Colonic mucosa (tissue), 4 donors: ENCODE measurements at places on chromosomes 3 and 15. TPM values are rescaled to one million over a fixed set of nuclear protein-coding genes. Genes with fewer than 3 reads are reported as not detected.

DNA sequence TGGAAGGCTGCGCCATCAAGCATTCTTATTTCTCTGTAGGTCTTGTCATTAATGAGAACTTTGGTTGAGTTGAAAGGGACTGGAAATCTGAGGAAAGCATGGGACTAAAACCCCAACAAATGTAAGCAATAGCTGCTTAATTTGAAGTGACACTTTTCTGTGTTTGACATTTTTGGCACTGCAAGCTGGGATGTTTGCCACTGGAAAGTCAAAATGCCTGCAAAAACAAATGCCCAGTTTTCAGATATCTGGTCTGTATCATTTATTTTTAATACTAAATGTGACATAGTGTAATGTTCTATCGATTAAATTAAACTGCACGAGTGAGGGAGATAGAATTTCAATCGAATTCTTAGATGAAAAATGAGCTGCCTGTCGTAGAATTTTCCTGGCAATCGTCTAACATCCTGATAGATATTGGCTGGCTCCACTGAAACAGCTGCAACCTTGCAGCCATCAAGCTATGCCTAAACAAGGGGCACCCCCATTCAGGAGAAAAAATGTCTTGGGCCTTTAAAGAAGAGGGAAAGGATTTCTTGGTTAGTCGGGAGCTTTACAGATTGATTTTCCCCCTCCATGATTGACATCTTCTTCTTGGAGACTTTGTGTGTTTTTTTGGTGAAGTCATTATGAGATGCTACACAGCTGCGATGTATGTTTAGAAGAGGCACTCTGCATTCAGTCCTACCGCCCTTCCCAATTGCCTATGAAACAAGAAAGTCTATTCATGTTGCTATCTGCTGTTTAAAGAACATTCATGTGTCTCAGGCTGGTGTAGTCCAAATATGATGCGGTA is 316.7 kb upstream of the TBL1XR1 start:
- no peak for DNase-seq

DNA sequence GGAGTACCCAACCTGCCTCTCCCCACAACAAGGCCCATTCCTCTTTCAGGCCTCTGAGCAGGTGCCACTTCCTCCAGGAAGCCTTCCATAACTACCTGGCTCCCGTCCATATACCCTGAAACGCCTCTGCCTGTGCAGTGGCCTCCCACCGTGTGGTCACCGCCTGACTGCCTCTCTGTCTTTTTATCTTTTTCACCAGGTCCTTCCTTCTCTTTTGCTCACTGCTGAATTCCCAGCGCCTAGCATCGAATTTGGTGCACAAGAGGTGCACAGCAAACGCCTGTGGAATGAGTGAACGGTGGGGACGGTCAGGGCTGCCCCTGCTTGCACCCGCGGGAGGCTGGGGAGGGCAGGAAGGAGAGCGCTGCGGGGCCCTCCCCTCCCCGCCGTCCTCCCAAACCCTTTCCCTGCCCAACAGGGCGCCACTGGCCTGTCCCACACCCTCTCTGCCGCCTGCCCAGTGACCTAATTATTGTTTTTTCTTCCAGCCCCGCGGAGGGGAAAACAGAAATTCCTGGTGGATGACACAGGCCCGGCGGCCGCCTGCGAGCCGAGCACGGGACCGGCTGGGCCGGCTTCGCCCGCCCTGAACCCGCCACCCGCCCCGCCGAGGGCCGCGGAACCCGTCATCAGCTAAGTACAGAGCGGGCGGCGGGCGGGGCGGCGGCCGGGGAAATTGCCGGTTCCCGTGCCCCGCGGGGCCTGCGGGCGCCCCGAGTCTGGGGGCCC is 140.1 kb downstream of the SMAD6 start:
- peak; percentile 81 for DNase-seq

DNA sequence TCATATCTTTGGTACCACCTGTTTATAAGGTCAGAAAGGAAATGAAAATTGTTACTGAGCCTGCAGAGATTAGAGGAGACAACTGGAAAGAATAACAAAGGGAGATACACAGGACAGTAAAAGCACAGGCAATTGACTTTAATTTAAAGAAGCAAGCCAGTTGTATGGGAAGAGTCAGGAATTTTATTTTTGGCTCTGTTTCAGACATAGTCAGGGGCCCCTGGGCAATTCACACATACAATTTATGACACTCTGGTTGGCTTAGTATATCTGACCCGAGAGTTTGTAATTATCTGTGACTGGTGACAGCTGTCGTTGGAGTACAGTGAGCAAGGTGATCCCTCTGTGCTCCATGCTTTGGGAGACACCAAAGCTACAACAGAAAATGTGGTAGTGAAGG is 591.9 kb upstream of the NECTIN3 start:
- no peak for DNase-seq

- DNase-seq = no peak
These were observed 202.5 kb upstream of the HES1 start for GRCh38 chr3:193933451-193933850.

- DNase-seq = no peak
These were observed 91.6 kb downstream of the PLD1 start for GRCh38 chr3:171718493-171719185.

The SERPINI2 gene
- not detected for total RNA-seq

The CCR3 gene
- total RNA-seq = not detected

GRCh38 chr3:34995796-34996430 is 643.4 kb upstream of the ARPP21 start:
- DNase-seq = no peak

DNA sequence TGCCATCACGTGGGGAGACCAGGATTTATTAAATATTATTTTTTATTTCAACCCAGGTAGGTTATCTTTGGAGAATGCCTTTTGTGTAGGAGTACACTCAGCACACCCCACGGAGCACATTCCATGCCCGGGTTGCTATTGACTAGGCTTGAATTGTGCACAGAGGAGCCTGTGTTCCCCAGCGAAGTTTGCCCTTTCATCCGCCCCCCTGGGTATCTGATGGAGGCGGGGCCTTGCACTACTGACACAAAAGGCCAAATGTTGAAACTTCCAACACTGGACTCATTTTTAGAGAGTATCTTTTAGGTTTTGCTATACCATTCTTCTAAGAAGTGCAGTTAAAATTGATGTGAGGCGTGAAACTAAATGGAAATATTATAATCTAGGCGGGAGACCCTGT is 39.3 kb upstream of the PPP4R2 start:
- DNase-seq = no peak

The GNB4 gene
- 10.4 TPM for total RNA-seq

DNA sequence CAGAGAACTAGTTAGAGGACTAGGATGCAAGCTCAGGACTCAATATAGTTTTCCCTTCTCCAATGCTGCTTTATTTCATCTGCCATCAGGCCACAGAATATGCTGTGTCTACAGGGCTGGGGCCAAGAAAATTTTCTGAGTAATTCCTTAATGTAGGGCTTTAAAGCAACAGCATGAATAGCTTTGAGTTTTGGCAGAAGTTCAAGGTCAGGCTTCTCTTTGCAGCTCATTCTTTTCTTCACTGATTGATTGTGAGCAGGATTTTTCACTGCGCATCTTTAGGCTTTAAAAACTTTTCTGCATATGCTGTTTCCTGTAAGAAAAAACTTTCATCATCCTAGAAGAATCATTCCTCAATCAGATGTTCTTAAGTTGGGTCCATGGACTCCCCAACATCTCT is 4.6 kb downstream of the TMEM108 start:
- DNase-seq = no peak

DNA sequence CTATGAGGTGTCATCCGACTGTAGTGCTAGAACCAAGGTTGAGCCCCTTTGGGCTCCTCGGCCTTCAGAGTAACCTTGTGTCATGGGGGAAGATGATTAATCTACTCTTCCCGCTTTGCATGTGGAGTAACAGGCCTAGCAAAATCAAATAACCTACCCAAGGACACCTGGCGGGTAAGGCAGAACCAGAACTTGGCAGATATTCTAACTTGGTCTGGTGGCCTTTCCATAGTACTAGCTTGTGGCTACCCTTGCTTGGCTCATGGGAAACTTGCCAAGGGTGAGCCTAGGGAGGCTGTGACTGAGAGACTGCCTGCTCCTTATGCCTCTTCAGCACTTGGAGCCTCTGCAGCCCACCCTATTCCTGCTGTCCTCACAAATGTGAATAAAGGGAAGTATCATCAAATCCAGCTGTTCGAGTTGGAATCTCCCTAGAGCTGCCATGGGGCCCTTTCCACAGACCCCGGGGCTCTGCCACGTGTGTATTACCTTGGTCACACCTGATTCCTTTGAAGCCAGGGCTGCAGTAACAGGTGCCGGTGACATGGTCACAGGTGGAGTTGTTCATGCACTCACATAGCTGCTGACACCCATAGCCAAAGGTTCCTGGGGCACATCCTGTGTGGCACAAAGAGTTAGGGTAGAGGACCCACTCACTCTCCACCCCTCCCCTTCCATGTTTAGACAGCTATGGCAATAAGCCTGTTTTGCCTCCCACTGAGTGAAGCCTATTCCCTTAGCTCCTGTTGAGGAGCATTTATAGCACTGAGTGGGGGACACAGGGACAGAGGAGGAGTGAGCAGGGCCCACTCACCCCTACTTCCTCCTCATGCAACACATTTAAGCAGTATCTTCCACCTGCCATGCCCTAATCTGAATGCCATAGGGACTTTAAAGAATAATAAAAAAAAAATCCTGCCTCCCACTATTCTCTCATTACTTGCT is 46.0 kb downstream of the RAB11A start:
- DNase-seq = no peak

- DNase-seq = no peak
These were observed 1.3 kb downstream of the HIGD1A start for GRCh38 chr3:42802876-42803413.

- no peak for DNase-seq
These were observed 13.1 kb downstream of the CMTM7 start for GRCh38 chr3:32404714-32405113.

The LRRC34 gene
- 0.82 TPM for total RNA-seq

GRCh38 chr15:89674526-89674925 is 4.6 kb downstream of the PLIN1 start:
- DNase-seq = no peak

The SPATA12 gene
- not detected for total RNA-seq

GRCh38 chr3:149701977-149702350 is 44.1 kb upstream of the WWTR1 start:
- no peak for DNase-seq

The UROC1 gene
- total RNA-seq = not detected

DNA sequence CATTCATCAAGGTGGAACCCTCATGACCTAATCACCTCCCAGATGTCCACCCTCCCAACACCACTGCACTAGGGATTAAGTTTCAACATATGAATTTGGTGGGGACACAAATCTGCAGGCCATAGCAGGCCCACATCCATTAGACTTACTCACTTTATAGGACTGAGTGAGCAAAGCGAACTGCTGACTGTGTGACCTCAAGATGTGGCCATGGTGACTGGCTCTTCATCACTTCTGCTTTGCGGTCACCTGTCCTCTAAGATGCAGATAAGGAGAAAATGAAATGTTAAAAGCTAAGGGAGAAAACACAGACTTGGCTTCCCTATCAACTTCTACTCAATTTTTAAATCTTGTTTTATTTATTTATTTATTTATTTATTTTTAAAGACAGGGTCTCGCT is 14.5 kb upstream of the DCP1A start:
- DNase-seq = no peak

The FANCD2OS gene
- total RNA-seq = not detected

GRCh38 chr3:109125902-109126301 is 8.0 kb upstream of the MORC1 start:
- peak; percentile 37 for DNase-seq

GRCh38 chr3:126349071-126349470 is 8.1 kb downstream of the KLF15 start:
- DNase-seq = no peak
